ENCODE measurements at places on chromosomes 7 and 10. TPM values are rescaled to one million over a fixed set of nuclear protein-coding genes. Genes with fewer than 3 reads are reported as not detected.
A peak's percentile ranks its signal among the peaks of the same experiment; 100 is the strongest.

DNA sequence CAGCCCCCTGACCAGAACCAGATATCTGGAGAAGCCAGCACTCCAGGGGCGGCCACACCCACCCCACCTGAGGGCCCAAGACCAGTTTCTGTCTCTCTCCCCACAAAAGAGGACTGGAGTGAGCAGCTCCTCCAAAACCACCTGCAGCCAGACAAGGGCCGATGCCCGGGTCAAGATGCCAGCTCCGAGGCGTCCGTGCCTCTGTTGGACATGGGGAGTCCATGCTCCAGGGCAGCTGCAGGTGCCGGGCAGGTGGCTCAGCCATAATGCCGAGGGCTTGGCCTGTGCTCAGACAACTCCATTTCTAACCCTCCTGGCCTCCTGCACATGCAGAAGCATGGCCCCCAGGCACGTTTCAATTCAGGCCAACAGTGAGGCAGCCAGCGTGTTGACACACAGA lies 234.6 kb downstream of the MAD1L1 start:
- H3K36me3 ChIP-seq, result no peaks in the 10 kb centered on the region
- H3K4me1 ChIP-seq, result no peaks in the 10 kb centered on the region
- DNase-seq, result no peak
- no peaks in the 10 kb centered on the region for H3K27me3 ChIP-seq

DNA sequence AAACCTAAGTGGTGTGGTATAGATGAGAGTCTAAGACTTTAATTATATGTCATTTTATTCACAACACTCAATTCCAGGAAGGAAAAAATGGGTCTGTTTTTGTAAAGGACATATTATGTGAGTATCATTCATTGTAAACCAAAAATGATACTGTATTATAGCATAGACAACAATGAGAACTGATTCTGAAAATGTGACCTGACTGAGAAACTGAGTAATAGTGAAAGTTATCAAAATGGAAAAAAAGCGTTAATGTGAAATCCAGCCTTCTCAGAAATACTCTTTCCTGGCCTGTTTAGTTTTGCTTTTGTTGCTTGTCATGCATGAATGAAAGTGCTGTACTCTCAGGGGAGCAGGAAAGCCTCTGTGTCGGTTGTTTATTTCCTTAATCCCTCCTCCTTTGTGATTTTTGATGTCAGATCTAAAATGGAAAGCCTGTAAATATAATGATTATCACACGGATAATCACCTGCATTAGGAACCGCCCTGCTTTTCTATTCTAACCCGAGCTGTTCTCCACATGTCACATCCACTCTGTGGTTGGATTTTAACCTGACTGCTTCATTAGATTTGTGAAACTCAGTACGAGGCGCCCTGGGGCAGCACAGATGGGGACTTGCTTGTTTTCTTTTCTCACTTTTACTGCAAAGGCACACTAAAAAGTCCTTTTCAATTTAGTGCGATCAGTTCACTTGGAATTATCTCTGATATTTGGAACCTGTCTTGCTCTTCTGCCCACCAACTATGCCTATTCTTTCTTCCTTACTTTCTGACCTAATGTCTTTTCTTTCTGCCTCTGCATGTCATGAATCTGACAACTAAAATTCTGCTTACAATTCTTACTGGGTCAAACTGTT lies 240.9 kb upstream of the KAT6B start:
- no peaks in the 10 kb centered on the region for H3K36me3 ChIP-seq
- H3K4me1 ChIP-seq, result peaks cover 17% of the 10 kb centered on the region
- no peak for DNase-seq
- no peak overlapping the region for H3K4me3 ChIP-seq
- no peaks in the 10 kb centered on the region for H3K27me3 ChIP-seq
- H3K27ac ChIP-seq, result no peak overlapping the region

GRCh38 chr10:114179747-114180146 lies 594 bp downstream of the TDRD1 start:
- H3K27me3 ChIP-seq, result peaks cover 3% of the 10 kb centered on the region
- no peaks in the 10 kb centered on the region for H3K36me3 ChIP-seq
- H3K4me3 ChIP-seq, result no peak overlapping the region
- no peaks in the 10 kb centered on the region for H3K4me1 ChIP-seq
- H3K27ac ChIP-seq, result no peak overlapping the region
- DNase-seq, result no peak

DNA sequence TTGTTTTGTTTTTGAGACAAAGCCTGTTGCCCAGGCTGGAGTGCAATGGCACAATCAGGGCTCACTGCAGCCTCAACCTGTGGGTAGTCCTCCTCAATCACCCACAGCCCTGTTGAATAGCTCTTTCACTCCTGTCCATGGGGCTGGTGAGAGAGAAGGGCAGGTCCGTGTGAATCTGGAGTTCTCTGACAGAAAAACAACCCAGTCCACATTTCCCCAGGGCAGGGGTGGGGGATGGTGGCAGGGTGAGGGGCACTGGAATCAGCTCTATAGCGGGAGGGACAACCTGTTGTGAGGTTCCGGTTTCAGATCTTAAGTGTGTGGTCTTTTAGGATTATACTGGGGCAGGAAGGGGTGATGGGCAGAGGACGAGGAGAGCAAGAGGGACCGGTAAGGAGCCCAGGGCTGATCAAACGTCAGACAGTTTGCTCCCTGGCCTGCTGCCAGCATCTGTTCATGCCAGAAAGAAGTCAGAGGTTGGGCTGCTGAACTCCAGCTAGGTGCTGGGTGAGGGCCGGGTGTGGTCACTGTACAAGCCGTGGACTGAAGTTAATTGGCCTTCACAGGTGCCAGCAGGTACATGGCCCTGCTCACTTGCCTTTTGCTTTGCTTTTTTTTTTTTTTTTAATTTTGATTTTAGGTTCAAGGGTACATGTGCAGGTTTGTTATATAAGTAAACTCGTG lies 33.2 kb upstream of the MKRN1 start:
- no peaks in the 10 kb centered on the region for H3K4me1 ChIP-seq
- no peak for DNase-seq
- H3K27ac ChIP-seq, result no peak overlapping the region

DNA sequence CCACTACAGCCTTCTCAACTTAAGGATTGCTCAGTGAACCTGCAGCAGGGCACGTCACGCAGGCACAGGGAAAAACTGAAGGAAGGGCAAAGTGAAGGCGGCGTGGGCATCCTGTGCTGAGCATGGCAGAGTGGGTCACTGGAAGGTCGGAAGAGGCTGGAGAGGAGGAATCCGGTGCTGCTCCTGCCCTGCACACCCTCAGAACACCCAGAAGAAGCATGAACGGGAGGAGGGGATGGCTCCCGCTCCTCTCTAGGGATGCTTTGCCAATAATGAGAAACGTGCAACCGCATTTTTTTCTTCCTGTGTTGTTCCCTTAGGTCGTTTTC lies 175.1 kb downstream of the TNS3 start:
- no peak overlapping the region for H3K27ac ChIP-seq
- no peaks in the 10 kb centered on the region for H3K27me3 ChIP-seq
- peaks cover 9% of the 10 kb centered on the region for H3K4me1 ChIP-seq

DNA sequence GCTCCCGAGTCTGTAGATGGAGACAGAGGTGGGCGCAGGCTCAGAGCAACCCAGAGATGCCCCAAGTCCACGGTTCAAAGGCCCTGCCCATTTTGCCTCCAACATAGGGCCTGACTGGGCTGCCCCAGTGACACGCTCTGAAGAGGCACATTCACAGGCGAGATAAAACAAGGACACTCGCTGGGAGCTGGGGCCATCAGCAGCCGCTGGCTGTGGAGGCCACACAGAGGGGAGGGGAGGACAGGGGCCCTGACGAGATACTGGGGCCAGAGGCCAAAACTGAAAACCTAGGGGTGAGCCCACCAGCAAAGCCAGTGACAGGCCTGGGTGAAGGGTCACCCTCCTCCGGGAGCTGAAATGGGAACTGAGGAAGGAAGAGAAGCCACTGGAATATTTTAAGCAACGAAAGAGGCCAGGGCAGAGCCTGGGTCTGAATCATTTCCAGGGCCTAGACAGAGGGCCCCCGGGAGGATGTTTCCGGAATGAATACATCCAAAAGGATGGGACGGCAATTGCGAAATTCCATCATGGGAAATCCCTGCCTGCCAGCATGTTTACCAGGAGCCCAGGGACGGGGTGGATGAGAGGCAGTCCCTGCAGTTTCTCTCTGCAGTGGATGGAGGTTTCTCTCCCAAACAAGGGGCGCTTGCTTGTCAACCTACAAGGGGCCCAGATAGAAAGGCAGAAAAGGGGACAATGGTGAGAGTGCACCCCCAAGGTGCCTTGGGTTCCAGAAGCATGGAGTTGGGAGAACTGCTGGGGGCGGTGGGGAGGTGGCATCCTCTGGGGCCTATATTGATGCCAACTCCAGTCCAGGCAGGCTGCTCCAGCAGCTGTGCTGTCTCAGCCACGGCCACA lies 29.0 kb upstream of the HSPA12A start:
- H3K4me3 ChIP-seq, result no peak overlapping the region
- peak overlapping the region; percentile 50 for H3K27ac ChIP-seq
- H3K4me1 ChIP-seq, result peaks cover 15% of the 10 kb centered on the region
- H3K36me3 ChIP-seq, result no peaks in the 10 kb centered on the region
- peak; percentile 71 for DNase-seq

DNA sequence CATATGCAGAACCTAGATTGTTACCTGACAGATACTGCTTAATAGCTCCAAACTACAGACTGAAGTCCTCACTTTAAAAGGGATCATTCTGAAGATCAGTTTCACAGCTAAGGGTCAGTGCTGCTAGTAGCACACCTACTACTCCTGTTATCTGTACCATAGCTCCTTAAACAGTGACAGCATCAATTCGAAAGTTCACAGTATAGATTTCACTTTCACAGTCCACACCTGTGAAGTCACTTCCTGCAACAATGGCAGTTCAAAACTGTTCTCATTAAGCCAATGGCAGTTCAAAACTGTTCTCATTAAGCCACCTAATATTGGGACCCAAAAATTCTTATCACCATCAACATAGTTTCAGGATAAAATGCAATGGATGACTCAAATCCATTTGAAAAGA lies 10.7 kb upstream of the FHIP2A start:
- no peak overlapping the region for H3K27ac ChIP-seq
- H3K4me3 ChIP-seq, result no peak overlapping the region
- DNase-seq, result no peak
- no peaks in the 10 kb centered on the region for H3K36me3 ChIP-seq
- no peaks in the 10 kb centered on the region for H3K4me1 ChIP-seq
- H3K27me3 ChIP-seq, result no peaks in the 10 kb centered on the region

DNA sequence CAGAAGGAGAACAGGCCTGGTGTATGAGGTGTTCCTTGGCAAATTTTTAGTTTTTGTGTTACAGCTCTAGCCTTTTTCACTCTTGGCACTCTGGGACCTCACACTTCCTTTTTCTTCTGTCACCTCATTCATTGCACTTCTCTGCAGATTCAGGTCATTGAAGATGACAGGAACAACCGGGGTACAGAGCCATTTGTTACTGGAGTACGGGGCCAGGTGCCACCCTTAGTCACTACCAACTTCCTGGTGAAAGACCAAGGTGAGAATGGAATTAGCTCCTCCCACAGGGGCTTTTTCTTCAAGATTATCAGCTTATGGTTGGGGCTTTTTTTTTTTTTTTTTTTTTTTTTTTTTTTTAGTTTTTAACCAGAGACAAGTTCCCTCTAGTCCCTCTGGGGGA lies 18.5 kb upstream of the CHCHD1 start:
- H3K27ac ChIP-seq, result peak overlapping the region; percentile 32
- H3K4me1 ChIP-seq, result peaks cover 15% of the 10 kb centered on the region
- no peaks in the 10 kb centered on the region for H3K27me3 ChIP-seq
- H3K4me3 ChIP-seq, result no peak overlapping the region
- peaks cover 76% of the 10 kb centered on the region for H3K36me3 ChIP-seq

GRCh38 chr7:1743481-1744230 lies 73.6 kb downstream of the ELFN1 start:
- H3K4me1 ChIP-seq, result no peaks in the 10 kb centered on the region
- H3K36me3 ChIP-seq, result no peaks in the 10 kb centered on the region
- DNase-seq, result no peak
- H3K27me3 ChIP-seq, result no peaks in the 10 kb centered on the region
- H3K4me3 ChIP-seq, result no peak overlapping the region

DNA sequence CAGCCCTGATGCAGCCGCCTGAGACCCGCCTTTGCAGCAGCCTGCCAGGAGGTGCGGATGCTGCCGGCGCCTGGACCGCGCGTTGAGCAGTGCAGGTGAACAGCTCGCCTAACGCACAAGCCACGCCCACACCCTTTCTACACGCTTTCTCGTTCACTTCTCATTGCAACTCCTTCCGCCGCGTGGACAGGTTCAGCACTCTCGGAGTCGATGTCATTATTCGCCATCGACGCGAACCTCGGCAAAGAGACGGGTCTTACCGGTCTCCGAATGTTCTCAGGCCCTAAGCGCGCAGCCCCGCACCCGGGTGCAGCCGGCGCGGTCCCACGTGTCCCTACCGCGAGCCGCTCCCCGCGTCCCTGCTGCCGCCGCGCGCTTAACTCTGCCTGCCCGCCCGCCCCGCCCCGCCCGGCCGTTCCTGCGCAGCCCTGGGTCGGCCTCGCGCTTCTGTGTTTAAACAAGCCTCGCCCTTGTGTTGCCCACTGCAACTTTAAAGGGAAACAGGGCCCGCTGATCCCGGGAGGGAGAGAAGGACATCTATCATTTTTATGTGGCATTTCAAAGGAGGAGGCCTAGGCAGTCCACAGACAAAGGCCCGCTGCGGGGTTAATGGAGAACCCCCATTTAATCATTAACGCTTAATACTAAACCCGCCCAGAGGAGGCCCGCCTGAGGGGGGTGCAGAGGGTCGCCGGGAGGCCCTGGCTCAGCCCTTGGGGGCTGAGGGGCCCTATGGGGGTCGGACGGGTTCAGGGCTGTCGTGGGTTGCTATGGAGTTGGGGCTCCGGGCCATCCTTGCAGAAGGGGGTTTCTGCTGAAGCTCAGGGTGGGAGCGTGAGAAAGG lies 128.5 kb downstream of the WDR11 start:
- no peak overlapping the region for H3K4me3 ChIP-seq
- H3K27ac ChIP-seq, result no peak overlapping the region
- no peak for DNase-seq
- peaks cover 4% of the 10 kb centered on the region for H3K4me1 ChIP-seq
- H3K27me3 ChIP-seq, result peaks cover 10% of the 10 kb centered on the region
- H3K36me3 ChIP-seq, result no peaks in the 10 kb centered on the region

DNA sequence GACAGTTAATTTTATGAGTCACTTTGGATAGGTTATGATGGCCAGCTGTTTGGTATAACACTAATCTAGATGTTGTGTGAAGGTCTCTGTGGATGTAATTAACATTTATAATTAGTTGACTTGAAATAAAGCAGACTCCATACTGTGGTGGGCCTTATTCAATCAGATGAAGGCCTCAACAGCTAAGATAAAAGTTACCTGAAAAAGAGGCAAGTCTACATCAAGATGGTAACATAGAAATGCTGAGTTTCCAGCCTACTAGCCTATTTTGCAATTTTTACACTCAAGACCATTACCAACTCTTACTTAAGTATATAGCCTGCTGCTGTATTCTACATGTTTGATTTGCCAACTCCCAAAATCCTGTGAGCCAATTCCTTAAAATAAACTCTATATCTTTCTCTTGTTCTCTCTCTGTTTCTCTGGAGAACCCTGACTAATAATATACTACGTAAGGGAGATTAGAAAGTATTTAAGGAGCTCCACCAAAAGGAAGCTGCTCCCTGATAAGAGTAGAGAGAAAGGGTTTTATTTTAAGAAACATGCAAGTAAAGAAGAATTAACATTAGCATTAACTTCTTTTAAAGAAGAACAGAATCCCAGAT lies 42.7 kb downstream of the ZNF438 start:
- peak; percentile 68 for DNase-seq
- no peaks in the 10 kb centered on the region for H3K27me3 ChIP-seq
- no peak overlapping the region for H3K27ac ChIP-seq
- H3K4me1 ChIP-seq, result peaks cover 23% of the 10 kb centered on the region

- no peak overlapping the region for H3K4me3 ChIP-seq
- H3K36me3 ChIP-seq, result no peaks in the 10 kb centered on the region
- no peaks in the 10 kb centered on the region for H3K27me3 ChIP-seq
- H3K27ac ChIP-seq, result no peak overlapping the region
Measured at GRCh38 chr7:68407460-68407859, 1190.8 kb upstream of the AUTS2 start.

The TMEM236 gene
- total RNA-seq, result 0.14 TPM

The DPP6 gene
- total RNA-seq, result 0.48 TPM

The PIK3CG gene
- 0.82 TPM for total RNA-seq

The CTAGE8 gene
- total RNA-seq, result 0.98 TPM

The GDF2 gene
- total RNA-seq, result not detected

The SMO gene
- total RNA-seq, result 20.0 TPM

The PNLIPRP1 gene
- total RNA-seq, result not detected
